ENCODE measurements at places on chromosomes 16 and 17.

GRCh38 chr17:55414983-55415382 lies 6.7 kb downstream of the MMD start:
- DNase-seq = no peak

GRCh38 chr16:77250400-77250799 lies 51.2 kb downstream of the SYCE1L start:
- no peak for DNase-seq

DNA sequence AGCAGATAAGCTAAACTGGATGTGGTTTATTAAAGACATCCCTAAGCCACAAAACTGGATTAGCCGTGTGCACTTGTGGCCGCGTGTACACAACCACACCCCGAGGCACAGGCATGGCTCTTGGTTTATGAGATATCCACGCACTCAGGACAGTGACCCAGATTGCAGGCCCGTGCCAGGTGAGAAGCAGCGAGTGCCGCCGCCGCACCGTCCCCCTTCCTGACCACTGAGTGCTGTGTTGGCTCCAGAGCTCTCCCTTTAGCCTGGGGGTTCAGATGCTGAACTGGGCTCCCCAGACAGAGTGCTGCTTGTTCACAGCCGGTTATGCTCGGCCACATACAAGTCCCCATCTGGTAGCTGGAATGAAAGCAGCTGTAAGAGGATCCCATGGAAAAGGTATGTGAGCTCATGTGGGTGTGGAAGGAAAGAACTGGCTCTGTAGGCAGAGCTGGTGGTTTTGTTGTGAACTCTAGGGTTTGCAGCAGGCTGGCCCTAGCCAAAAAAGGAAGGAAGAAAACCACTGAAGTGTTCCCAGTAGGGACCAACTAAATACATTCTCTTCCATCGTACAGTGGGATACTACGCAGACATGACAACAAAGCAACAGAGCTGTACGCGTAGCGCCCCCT lies 29.5 kb downstream of the KNOP1 start:
- no peak for DNase-seq

GRCh38 chr16:620700-621525 lies 9.9 kb upstream of the WFIKKN1 start:
- DNase-seq = no peak

DNA sequence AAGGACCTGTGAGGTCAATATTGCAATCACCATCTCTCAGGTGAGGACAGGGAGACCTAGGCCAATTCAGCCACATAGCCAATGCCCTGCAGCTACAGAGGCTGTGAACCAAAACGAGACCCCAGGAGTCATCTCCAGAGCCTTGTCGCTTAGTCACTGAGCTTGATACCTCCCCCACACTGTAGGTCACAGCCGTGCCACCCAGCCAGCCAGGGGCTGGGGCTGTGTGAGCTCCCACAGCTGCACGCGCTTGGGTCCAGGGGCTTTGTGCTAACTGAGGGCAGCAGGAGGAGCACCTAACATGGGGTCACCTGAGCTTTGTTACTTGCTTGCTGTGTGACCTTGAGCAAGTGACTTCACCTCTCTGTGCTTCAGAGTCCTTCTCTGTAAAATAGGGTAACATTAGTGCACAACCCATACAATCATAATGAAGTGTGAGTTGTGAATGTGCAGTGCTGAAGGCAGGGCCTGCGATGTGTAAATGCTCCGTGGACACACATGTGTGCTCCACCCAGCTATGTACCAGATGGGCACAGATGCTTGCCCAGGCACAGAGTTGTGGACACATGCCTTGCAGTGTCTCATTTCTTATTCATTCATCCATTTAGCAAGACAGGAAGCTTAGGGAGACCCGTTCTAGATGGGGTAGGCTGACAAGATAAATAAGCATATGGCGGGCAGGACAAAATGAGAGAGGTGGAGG lies 25.9 kb downstream of the SBK1 start:
- DNase-seq = no peak

GRCh38 chr16:80851831-80852230 lies 47.4 kb upstream of the CDYL2 start:
- DNase-seq = no peak

DNA sequence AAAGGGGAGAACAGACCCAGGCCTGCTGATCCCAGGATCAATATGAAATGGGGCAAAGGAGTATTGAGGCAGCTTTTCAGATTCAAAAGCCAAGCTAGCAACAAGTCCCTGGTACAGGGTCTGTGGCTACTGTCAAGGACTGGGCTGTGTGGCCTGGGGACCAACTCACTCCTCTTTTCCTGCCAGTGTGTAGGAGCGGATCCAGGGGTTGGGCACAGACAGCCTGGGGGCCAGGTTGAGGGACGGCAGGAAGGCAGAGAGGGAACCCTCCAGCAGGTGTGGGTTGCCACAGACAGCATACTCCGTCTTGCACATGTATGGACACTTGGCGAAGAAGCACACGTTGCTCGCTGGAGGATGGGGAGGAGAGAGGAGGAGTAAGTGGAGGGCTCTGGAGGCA lies 29.6 kb downstream of the PRKAR1A start:
- no peak for DNase-seq

DNA sequence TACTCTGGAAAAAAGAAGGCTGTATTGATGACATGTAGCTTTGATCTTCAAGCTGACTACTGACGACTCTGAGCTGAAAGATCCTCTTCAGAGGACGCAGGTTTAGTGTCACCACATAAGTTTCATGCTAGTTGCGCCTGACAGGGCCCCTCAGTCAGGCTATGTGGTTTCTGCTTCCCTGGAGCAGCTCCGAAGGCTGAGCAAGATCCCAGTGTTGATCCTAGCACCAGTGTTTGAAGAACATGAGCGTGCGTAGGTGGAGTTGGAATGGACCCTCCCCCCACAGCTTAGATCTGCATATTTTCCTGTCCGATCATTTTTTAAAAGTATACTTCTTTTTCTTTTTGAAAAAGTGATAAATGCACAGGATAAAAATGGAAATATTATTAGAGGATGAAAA lies 17.3 kb downstream of the BANP start:
- no peak for DNase-seq

DNA sequence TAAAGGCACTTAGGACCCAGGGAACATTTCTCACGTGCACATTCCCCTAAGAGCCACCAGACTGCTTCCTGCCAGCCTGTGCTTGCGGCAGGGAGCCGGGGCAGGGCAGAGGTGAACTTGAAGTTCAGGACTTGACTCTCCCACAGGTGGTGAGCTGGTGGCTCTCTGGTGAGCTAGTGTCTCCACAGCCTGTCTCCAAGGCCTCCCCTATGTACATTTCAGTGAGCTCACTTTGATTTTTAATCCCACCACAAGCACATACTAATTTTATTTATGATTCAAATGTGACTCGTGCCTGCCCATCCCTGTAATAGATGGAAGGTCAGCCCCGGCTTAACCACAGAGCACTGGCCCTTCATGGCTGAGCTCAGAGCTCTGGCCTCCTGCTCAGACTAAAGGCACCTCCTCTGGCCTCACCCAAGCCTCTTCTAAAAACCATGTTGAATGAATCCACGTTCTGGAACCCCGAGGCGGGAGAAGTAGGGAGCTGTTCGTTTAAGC lies 9.2 kb downstream of the SNN start:
- DNase-seq = no peak

- no peak for DNase-seq
Measured at GRCh38 chr17:8324923-8325322, 14.7 kb upstream of the ODF4 start.

DNA sequence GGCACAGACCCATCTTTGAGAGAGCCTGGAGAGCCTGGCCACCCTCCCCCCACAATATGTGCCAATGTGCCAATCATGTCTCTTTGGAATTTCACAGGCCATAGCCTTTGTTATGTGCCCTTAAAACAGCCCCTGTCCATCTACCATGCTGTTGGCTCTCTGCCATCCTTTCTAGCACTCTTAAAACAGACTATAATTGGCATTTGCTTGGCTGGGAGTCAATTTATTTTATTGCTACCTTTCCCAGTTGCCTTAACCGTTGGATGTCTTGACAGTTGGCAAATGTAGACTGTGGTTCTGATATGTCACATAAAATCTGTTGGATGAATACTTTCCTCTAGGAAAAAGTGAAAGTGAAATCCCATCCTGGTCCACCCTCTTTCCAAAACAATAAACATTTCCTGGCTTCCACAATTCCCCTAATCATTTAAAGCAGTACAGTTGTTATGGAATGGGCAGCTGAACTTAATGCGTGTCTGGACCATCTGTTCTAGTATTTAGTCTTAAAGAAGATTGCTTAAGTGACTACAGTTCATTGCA lies 394.0 kb downstream of the KCNJ2 start:
- no peak for DNase-seq

DNA sequence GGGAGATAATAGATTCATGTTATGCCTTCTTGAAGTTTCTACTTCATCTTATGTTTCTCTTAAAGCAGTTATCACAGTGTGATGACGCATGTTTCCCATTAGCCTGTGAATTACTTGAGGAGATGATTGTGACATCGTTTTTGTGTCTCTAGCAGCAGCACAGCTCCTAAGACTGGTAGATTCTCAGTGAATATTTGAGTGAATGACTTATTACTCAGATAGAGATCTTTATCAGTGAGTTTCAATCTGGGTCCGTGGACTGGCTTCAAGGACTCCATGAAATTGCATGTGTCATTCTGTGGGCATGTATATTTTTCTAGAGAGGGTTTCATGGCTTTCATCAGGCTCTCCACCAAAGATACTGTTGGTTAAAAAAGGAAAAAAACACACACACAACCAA lies 29.9 kb downstream of the YPEL2 start:
- no peak for DNase-seq

DNA sequence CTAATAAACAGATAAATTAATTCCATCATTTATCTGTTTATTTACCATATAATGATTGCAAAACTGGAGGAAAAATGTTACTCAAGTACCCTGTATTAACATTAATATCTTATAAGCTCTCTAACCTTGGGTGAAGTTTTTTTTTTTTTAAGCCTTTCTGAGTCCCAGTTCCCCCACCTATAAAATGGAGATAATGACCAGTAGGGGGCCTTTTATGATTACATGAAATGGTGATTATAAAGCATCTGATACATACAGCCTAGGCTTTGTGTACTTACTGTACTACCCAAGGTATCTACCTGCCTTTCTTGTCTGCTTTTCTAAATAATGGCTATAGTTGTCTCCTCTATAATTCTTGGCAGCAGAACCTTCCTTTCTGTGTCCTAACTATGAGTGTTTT lies 22.6 kb downstream of the LRRC36 start:
- DNase-seq = no peak

DNA sequence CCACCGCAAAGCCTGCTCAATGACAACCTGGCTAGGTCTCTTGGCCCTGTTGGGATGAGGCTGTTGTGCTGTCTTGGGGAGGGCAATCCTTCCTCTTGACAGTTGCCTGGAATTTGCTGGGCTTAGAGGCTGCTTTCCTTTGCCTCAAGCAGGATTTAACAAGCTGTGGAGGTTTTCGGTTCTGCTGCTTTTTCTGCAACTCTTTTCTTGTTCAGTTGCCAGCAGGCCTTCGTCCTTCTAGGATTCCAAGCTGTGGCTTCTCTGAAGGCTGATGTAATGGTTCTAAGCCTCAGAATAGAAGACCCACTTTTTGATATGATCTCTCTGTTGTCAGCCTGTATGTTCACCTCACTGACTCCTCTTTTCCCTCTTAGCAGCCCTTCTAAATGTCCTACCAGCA lies 149.5 kb upstream of the HS3ST4 start:
- no peak for DNase-seq

DNA sequence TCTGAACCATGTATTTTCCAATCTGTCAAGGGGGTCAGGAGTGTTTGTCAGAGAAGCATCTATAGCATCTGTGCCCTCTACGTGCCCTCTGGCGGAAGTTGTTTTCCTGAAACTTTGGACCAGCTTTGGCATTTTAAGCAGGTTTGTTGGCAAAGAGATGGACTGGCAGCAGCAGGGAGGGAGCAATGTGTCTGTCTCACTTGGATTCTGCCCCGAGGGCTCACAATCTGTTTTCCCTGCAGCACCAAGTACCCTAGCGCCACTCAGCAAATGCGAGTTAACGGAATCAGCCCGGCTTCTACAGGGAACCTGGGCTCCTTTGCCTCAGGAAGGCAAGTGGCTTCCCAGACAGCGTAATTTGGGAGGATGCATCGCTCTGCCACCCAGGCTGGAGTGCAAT lies 17.4 kb downstream of the DUSP14 start:
- DNase-seq = no peak

- DNase-seq = no peak
Measured at GRCh38 chr17:17141860-17142552, 64.1 kb downstream of the PLD6 start.

- DNase-seq = no peak
Measured at GRCh38 chr17:27952366-27952765, 59.2 kb upstream of the LYRM9 start.

DNA sequence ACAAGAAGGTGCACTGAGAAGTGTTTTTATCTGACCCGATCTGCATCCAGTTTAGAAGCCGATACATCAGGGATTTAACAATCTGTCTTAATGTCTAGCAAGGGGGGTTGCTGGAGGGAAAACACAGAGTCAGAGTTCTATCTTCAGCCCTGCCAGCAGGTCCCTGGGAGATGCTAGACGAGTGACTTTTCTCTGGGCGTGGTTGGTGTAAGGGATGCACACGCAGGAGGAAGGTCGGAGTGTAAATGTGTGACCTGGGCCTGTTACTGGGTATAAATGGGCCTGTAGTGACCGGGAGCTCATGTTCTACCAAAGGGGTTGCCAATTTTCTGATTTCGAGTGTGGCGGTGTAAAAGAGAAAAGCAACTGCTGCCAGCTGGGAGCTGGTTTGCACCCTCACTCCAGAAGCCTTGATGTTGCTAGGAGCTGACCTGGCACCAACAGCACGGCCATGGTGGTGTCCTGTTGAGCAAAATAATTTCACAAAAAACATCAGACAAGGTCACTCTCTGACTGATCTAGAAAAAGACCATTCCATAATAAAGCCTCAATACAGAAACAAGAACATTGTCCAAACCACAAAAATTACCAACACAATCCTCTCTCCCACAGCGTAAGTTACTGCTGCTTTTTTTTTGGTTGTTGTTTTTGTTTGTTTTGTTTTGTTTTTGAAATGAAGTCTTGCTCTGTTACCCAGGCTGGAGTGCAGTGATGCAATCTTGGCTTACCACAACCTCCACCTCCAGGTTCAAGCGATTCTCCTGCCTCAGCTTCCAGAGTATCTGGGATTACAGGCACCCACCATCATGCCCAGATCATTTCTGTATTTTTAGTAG lies 1.3 kb upstream of the KCTD13 start:
- no peak for DNase-seq
